CD4-positive, alpha-beta T cell treated with Interleukin-17A for 1 hour (primary cell): ENCODE measurements at places on chromosomes 5 and 9.
A peak's percentile ranks its signal among the peaks of the same experiment; 100 is the strongest.

GRCh38 chr9:110890416-110890815 lies 147.9 kb downstream of the LPAR1 start:
- no peak for DNase-seq

- no peak for DNase-seq
Observed at GRCh38 chr9:110142253-110142652, 65.7 kb downstream of the C9orf152 start.

DNA sequence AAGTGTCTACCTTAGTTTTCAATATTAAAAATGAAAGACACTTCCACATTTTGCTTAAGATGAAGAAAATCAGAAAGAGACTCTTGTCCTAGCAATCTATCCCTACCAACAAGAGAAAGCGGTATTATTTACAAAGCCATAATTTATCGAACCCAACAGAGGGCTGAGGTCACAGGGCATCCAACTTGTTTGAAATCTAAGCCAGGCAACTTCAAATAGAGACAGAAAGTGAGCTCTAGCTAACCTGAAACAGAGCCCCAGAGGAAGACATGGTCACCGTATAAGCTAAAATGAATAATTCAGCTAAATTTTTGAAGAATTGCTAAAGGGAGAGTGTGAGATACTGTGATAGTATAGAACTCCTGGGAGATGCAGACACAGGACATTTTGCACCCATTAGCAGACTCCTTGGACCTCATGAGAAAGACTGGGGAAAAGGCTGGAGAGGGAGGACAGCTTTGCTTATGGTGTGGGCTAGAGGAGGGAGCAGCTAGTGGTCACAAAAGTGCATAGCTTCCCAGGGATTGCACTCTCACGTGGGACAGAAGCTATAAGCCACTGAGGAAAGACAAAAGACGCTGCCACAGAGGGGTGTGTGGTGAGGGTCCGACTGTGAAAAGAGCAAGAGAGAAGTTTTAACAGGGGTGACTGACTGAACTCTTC lies 624.2 kb upstream of the GRIN3A start:
- no peak for DNase-seq

GRCh38 chr9:68897577-68898145 lies 116.3 kb downstream of the PRKACG start:
- no peak for DNase-seq

- DNase-seq, result no peak
Observed at GRCh38 chr5:171692107-171692506, 93.5 kb upstream of the SMIM23 start.

DNA sequence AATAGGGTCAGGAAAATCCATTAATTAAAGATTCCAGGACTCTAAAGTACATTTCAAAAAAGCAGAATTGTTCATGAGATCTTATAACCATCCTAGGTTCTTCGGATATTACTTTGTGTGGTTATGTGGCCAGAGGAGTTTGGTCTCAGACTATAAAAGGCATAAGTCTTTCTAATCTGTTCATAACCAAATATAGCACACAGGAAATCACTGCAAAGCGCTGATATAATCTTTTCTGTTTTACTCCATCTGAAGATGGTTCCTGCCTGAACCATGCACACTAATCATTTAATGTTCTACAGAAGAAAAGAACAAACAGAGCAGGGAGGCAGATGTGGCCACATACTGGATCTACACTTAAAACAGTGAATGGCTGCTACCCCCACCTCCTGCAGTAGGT lies 182.8 kb downstream of the SEMA5A start:
- no peak for DNase-seq

DNA sequence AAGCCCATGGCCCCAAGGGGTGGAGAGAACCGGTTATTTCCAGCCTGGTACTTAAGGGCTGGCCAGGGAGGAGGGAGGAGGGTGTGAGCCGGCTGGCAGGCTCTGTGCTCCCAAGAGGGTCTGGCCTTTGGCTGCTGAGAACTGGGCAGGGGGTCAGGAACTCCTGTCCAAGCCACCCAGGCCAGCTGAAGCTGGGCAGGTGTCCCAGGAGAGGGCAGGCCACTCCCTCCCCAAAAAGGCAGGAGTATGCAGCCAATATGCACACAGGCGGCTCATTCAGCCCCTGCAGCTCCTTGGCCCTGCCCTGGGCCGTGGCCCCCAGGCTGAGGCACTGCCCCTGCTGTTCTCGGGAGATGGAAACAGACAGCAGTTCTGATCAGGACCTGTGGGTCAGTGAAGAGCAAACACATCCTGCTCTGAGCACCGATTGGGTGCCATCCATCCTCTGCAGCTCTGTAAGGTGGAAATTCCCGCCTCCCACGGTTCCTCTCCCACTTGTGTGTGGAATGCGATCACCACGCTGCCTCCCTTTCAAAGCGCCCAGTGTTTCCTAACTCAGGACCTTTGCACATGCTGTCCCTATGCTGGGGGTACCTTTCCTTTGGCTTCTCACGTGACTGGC lies 17.1 kb upstream of the KIF12 start:
- no peak for DNase-seq

DNA sequence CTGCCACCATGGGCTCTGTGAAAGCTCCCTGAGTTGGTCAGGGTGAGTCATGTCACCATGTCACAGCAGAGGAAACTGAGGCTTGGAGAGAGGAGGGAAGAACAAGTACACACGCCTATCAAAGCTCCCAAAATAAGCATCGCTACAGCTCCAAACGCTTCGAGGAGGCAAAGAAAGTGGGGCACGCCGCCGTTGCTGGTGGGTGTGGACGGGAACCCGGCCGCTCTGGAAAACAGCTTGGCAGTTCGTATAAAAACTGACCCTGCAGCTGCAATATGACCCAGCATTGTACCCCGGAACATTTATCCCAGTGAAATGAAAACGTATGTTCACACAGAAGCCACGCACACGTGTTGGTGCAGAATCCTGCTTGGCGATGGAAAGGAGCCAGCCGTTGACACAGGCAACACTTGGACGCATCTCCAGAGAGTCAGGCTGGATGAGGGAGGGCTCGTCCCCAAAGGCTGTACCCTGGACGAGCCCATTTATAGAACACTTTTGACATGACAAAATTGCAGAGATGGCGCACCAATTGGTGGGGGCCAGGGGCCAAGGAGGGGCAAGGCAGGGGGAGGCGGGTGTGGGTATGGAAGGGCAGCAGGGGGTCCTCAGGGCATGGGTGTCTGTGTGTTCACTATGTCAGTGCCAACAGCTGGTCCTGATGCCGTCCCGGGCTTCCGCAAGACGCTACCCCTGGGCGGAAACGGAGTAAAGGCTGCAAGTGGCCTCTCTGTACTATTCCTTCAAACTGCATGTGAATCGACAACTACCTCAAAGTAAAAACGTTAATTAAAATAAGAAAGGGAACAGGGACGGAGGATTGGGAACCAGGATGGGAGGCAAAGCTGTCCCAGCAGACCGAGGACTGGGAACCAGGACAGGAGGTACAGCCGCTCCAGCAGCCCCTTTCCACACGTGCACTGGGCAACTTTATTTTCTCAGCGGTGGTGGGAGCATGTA lies 173.0 kb downstream of the OLFM1 start:
- DNase-seq, result no peak

- DNase-seq, result peak; percentile 54
Observed at GRCh38 chr9:27528076-27528885, 1.3 kb downstream of the MOB3B start.

- no peak for DNase-seq
Observed at GRCh38 chr9:115349542-115349941, 231.6 kb upstream of the TNC start.

DNA sequence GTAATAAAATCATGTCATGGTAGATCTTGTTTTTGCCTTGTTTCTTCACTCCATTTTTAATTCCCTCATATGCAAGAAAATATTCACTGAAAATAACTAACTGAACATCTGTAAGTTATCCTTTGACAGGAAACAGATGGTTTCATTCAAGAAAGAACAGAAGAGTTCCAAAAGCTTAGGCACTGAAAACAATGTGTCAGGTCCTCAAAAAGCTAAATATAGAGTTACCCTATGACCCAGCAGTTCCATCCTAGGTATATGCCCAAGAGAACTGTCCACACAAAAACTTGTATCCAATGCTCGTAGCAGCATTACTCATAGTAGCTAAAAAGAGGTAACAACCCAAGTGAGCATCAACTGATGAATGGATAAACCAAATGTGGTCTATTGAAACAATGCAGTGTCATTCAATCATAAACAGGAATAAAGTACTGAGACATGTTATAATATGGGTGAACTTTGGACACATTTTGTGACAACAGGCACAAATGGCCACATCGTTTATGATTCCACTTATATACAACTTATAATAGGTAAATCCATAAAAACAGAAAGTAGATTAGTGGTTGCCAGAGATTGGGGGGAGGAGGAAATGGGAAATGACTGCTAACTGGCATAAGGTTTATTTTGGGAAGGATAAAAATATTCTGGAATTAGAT lies 231.0 kb downstream of the FRMD3 start:
- no peak for DNase-seq

DNA sequence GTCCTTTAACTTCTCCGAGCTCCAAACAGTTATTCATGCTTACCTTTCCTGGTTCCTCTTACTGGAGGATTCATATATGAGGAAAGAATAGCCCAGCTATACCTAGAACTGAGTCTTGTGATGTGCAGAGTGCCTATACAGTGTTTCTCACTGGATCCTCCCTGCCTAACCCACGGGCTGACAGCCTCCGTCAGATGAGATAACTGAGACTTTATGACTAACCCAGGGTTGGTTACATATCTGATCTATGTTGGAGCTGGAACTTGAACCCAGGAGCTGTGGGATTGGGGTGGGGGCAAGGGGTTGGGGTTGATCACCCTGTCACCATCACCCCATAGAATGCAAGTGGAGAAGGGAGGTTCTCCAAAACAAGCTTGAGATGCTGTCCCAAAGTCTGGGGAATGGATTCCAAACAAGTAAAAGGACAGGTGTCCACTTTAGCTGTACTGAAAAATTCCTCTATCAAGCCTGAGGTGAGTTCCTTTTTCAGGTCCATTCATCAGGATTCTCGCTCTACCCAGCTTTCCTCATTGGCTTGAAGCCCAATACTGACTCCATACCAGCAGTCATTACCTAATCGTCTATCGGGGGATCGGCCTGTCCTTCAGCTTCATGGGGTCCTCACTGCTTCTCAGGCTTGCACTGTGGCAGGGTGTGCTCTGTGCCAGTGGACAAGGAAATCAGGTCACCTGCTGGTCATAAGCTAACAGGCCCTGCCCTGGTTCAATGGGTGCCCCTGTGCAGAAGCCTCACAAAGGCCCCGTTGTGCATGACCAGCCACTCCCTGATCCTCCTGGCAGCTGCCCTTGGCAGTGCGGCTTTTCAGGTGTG lies 100.6 kb downstream of the ARHGAP26 start:
- DNase-seq, result no peak

GRCh38 chr5:75701856-75702255 lies 15.4 kb downstream of the POC5 start:
- DNase-seq, result no peak

DNA sequence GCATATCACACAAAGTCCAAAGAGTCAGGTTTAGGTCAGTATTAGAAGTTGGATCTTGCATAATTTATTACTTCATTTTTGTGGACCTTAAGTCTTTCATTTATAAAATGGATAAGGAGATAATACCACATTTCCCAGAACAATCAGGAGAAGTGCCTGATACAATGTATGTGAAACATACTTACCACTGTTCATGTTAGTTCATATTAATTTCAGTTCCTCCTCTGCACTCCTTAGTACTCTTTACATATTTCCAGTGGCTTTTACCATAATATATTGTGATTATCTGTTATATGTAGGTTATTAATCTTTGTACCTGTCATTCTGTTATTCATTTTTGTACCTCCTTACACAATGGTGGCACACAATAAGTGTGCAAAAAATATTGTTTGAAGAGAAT lies 214.4 kb downstream of the ARL15 start:
- no peak for DNase-seq

DNA sequence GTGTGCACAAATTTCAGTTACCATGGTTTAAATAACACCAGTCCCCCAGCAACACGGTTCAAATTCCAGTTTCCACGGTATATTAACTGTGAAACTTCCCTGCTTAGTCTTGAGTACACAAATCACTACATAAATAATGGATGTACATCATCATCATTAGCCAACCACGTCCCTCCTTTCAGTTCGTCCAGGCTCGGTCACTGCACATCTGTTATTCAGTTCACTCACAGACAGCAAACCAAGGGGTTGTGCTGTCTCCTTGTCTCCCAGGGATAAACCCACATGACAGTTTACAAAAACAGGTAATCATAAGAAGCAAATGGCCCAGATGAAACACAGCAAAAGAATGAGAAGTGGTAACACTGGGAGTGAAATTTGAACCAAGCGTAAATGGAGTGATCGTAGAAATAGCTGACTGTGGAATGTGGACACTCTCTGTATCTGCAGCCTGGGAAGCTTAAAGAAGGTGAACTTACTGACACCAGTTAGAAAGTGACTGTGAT lies 61.0 kb upstream of the RAD23B start:
- no peak for DNase-seq

- DNase-seq, result no peak
Observed at GRCh38 chr5:58545912-58546311, 37.0 kb upstream of the RAB3C start.

DNA sequence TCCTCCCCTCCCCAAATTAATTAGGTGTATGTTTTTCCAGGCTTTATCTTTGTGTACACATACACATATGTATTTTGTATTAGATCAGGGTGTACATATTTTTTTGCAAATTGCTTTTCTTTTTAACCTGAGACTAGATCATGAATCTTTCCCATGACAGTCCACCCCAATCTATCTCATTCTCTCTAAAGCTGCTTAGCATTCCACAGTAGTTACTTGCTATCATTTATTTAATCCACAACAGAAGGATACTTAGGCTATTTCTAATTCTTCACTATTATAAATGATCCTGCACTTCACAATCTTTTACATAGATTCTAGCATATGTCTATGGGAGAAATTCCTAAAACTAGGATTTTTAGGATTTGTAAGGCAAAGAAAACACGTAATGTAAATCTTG lies 43.9 kb downstream of the SH3RF2 start:
- DNase-seq, result no peak

DNA sequence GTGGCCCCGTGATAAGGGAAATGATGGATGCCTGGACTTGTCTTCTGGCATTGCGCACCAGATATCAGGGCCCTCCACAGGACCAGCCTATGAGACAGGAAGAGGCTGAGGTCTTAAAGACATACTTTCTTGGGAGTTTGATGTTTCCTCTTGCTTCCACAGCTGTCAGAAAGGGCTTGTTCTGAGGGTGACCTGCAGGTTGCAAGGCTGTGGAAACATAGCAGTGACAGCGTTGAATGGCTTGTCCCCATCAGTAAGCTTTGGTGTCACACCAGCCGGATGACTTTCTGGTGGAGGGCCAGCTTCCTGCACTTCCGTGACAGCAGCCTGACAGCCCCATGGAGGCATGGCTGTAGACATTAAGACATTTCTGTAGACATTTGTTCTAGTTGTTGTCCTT lies 143.2 kb downstream of the C9orf152 start:
- no peak for DNase-seq

- DNase-seq, result no peak
Observed at GRCh38 chr5:157941616-157942015, 82.7 kb upstream of the CLINT1 start.

GRCh38 chr5:160437271-160437670 lies 15.6 kb downstream of the PTTG1 start:
- no peak for DNase-seq

- DNase-seq, result no peak
Observed at GRCh38 chr5:56512313-56512996, 279.3 kb upstream of the ANKRD55 start.

- DNase-seq, result no peak
Observed at GRCh38 chr5:150246429-150246828, 43.1 kb downstream of the CAMK2A start.
